ENCODE measurements at places on chromosomes 12 and 14.

- DNase-seq = no peak
Measured at GRCh38 chr12:85253853-85254252, 26.2 kb upstream of the ALX1 start.

DNA sequence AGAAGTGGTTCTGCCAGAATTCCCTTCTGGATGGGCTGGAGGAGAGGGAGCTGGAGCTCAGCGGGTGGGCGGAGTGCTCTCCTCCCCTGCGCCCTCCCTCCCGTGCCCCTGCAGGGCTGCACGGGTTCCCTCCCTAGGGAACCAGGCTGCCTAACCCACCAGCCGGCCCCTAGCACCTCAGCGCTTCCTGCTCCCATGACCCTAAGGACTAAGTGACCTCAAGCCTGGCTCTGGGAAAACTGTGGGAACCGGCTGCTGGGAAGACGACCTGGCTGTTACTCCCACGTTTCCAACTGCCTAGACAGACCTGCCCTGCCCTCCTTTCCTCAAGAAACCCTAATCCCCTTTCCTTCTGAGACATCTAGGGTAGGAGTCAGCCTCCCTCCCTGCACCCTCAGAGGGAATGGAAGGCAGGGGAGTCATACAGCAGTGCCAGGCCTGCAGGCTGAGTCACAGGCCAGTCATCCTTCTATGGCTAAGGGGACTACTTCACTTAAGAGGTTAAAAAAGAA lies 31.5 kb downstream of the SLC6A12 start:
- no peak for DNase-seq

DNA sequence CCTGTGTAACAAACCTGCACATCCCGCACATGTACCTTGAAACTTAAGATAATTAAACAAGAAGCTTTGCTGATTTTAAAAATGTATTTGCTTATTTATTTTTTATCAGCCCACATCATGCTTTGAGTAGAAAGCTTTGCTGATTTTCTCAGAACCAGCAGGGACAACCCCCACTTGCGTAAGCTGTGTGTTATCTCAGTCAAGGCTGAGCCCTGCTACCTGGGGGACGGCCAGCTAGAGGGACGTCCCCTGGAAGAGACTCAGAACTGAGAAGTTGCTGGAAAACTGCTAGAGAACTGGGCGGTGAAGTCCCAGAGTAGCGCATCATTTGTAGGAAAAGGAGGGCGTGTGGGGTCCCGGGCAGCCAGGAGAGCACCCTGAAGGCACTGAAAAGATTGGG lies 4.1 kb upstream of the PLEK2 start:
- DNase-seq = no peak

DNA sequence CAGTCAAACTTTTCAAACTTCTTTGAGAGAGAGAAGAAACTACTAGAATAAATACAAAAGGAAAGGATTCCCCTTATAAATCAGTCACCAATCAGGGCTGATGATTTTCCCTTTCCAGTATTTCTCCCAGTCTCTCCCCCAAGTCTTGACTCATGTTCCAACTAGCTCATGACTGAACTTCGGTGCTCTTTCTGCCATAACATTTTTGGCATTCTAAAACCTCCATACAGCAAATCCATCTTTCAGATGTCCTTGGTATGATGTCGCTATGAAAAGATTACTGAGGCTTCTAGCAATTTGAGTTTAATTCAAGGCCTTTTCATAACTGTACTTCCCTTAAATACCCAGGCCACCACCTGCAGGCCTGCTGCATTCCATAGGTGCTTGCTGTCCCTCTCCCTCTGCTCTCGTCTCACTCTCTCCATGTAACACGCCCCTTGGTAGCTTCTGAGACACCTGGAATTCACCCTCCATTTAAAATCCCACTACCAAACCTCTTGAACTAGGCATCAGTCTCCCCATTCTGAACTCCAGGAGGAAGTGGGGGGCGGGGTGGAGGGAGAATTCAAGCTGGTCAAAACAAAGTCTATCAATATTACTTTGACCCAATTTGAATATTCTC lies 2.4 kb downstream of the PRKD1 start:
- no peak for DNase-seq

DNA sequence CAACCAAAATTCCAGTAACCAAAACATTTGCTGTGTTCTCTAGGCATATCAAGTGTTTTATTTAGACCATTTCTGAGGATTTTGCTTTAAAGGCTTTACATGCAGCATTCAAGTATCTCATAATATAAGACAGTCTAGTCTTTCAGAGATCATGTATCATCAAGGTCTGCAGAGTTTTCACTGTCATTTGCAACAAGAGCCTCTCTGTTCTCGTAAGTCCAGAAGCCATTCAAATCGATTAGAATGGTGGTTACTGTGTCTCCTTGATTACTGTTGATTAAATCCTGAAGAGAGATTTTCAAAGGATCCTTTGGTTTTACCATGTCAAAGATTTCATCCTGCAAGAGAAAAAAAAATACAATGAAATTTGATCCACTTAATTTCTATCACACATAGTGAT lies 36.3 kb downstream of the PPP2R3C start:
- DNase-seq = no peak

DNA sequence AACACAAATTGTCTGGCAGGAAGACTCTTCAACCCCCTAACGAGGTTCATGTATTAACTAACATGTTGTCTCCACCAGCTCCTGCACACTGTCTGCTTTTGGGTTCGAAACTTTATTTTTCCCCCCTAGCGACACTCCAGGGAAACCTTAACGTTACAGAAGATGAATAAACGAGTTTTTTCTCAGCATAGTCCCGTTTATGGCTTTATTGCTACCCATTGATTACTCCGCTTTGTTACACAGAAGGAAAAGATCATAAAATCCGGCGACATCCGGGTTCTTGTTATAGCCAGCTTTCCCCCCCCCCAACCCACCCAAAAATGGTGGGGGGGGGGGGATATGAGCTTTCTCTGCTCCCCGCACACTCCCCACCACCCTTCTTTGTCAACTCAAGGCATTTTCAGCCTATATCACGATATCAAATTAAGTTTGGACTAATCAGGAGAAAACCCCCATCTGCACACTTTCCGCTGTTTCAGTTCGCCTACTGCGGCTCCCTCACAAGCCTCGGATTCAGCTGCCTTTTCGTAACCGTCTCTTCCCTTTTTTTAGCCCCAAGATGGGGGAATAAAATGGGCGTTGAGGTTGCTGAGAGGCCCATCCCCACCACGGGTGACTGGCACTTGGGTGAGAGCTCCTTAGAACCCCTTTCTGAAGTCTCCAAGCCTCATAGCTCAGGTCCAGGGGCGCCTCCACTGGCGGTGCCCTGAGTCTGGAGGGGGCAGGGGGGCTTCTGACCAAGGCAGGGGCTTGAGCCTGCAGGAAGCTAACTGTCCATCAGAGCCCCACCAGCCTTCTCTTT lies 1.4 kb upstream of the HOXC6 start:
- DNase-seq = no peak

DNA sequence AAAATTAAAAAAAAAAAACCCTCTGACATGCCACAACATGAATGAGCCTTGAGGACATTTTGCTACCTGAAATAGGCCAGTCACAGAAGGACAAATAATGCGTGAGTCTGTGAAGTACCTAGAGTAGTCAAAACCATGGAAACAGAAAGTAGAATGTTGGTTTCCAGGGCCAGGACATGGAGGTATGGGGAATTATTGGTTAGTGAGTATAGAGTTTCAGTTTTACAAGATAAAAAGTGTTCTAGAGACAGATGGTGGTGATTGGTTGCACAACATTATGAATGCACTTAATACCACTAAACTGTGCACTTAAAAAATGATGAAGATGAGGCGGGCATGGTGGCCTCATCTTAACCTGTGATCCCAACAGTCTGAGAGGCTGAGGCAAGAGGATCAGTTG lies 47.6 kb upstream of the ZFP36L1 start:
- DNase-seq = no peak

GRCh38 chr12:72089678-72090077 lies 151.0 kb downstream of the TPH2 start:
- DNase-seq = no peak

DNA sequence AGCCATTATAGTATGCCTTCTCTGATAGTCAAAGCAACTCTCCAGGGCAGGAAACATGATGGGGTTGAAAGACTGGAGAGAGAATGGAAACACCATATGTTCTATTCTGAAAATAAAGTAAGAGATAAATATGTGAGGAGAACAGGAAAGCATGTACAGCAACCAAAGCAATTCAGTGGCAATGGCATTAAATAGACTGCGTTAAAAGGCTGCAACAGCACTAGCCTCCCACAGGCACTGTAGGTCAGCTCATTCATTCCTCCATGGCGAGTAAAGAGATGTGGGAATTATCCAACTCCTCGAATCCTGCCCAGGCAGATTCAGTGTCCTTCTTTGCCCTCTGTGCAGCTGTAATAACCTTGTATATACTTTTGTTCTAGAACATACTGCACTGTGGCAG lies 43.8 kb downstream of the ANO6 start:
- DNase-seq = no peak

DNA sequence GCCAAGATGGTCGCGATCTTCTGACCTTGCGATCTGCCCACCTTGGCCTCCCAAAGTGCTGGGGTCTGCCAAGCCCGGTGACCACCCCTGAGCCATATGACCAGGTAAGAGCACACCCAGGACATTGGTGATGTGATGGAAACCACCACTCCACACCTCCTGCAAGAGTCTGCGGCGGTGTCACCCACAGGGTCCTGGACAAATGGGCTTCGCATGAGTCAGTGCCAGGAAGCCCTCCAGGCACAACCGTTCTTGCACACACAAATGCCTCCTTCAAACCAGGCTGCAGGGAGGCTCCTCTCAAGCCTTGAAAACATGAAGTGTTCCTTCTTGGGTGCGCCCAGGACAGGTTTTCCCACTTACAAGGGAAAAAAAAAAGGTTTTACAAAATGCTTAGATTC lies 16.6 kb downstream of the PITPNM2 start:
- DNase-seq = no peak

DNA sequence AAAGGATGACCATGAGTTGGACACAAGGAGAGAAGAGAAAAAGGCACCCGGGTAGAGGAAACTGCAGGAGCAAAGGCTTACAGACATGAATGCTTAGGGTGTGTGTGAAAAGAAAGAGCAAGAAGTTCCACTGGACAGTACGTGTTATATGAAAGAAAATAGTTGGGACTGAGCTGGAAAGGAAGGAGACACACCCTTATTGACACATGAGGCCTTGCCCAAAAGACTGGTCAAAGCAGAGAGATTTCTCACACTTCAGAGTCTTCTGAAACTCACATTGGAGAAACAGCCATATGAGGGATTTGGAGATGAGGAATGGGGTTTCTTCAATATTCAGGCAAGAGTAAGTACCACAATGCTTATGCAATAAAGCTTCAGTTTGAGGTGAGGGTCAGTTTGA lies 56.0 kb downstream of the TTC9 start:
- DNase-seq = no peak

DNA sequence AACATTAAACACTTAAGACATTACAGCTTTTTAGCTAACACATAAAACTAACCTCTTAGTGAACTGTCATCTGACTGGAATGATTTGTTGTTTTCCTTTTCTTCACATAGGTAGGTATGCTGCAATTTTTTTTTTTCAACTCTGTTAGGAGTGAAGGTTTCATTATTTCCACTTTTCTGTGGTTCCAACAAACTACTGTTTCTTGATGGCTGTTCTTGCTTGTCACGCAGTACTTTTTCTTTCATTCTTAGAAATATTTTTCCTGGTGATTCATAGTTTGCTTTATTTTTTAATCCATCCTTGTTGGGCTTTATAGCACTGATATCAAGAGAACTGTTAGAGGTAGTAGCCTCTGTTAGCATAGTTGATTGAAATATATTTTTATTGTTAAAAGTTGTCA lies 6.3 kb downstream of the MIS18BP1 start:
- no peak for DNase-seq

DNA sequence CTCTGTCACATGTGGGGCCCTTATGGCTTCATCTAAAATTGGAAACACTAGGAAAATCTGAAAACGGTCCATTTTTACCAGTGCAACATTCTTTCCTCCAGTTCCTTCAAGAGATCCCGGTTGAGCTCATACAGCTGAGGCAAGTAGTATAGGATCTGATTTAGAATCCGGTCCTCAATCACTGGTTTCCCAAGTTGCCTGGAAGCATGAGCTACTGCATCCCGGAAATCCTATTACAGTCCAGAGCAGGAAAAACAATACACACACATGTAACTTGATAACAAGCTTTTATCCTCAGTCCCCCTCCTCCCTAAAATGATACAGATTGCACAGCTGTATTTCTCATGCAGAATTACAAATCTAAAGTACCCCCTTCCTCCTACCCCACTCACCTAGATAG lies 67.9 kb upstream of the NR2C1 start:
- no peak for DNase-seq

GRCh38 chr12:24839268-24839791 lies 109.6 kb downstream of the BCAT1 start:
- peak; percentile 57 for DNase-seq

DNA sequence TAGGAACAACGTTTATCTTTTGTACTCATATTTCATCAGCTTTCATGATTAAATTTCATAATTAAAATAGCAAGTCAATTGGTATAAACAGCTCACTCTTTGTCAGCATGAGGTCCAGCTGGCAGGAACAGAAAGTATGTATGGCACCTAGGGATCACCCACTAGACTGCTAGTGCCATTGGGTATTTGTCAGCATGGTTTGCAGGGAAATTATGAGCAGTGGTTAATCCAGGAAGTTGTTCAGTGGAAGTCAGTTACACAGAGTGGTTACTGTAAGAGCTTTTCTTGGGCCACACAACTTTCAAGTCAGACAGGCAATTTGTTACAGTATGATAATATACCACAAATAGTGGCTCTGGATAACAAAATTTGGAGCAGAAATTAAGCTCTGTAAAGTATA lies 340.3 kb upstream of the RGS6 start:
- DNase-seq = no peak

DNA sequence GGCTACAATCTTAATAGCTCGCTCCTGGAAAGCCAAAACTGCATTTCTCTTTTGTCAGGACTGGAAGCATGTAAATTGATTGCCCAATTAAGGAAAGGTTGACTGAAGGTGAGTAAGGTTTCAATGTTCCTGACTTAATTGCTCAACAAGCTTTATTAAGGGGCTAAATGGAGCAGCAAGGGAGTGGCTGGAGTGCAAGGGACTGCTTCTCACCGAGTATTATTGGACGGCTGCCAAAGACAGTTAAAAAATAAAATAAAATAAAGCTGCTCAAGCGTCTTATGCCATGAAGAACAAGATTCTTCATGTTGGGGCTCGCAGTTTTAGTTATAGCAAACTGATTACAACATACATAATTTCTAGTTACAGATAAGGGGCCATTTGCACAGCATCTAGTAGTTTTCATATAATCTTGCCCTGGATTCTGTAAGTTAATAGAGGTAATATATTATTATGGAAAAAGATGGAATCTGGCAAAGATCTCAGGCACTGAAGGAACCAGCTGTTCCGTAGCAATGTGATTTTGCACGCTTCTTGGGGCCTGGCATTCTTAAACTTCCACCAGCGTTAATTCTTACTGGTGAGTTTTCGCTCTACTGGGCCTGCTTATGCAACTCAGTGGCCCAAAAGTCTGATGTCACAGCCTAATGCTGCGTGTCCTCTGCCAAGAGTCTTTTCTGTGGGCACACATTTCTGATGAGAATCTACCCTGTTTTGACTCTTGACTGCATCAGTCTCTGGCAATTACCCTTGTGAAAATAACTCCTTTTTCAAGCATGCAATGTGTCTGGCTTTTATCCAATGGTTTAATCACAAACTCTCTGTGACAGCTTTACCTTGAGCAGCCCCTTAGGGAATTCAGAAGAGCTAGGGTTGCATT lies 108.5 kb downstream of the SLC38A1 start:
- DNase-seq = no peak

GRCh38 chr12:44459569-44459968 lies 416.5 kb downstream of the NELL2 start:
- no peak for DNase-seq

- no peak for DNase-seq
Measured at GRCh38 chr14:80390906-80391305, 179.6 kb upstream of the DIO2 start.

All from activated T-helper 1 cell treated with anti-CD3 and anti-CD28 coated beads, Interleukin-2, amount 50 U/mL, for 16 hours (primary cell).